ENCODE measurements at places on chromosomes 4 and X. TPM values are rescaled to one million over a fixed set of nuclear protein-coding genes. Genes with fewer than 3 reads are reported as not detected.

The GPC4 gene
- total RNA-seq, result 2.5 TPM

The PDCL2 gene
- total RNA-seq, result not detected

The SLC10A6 gene
- 85.6 TPM for total RNA-seq

DNA sequence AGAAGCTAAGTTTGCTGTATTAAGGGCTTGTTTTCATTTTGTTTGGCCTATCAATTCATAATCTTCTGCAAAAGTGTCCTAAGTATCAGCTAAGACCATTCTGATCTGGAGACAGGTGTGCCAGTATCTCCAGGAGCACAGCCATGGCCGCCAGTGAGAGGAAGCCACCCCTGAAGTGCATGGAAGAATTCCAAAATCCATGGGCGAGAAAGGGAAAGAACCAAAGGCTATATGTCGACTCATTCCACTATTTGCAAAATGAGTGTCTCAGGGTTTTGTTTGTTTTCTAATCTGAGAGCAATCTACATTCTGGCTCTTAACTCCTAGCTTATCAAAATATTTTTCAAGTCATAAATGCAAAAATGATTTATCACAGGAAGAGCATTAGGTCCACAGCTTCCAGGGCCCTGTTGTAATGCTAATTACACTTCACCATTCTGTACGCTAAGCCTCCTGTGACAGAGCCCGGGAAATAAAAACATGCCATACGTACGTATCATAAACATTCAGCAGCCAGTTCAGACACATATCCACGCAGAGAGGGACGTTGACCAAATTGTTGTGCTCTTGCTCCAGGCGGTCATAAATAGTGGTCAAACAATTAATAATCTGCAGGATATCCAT is 137.3 kb upstream of the FTHL17 start:
- DNase-seq, result no peak

DNA sequence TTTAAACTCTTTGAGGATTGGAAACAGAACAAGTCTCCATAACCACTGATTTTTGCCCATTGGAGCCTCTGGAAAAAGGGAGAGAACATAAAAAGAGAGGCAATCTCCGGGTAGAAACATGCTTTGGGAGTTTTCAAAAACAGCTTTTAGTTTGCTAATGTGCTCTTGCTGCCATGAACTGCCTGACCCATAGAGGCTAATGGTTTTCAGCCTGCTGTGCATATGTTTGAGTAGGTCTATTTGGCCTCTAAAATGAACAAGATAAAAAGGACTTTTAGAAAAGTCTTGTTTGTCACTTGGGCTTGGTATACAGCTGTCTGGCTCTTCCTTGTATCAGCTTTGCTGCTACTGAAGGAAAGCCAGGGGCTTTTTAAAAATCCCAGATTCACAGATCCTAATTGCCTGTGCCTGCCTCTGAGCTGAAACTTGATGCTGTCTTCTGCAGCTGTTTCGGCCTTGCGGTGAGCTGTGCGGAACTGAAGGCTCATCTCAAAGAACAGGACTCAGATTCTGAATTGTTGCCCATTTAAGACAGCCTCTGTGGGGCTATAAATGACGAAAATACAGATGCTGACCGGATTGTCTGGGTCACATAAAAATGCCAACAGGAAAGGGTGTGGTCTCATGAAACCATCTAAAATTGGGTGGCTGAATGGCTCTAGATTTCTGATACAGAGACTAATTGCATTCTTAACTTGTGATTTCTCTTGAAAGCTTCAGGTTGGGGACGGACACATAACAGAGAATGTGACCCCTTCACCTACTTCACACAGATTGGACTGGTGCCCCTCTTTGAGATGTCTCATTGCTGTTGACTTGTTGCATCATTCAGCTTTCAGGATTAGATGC is 18.4 kb upstream of the ZNF41 start:
- DNase-seq, result no peak

DNA sequence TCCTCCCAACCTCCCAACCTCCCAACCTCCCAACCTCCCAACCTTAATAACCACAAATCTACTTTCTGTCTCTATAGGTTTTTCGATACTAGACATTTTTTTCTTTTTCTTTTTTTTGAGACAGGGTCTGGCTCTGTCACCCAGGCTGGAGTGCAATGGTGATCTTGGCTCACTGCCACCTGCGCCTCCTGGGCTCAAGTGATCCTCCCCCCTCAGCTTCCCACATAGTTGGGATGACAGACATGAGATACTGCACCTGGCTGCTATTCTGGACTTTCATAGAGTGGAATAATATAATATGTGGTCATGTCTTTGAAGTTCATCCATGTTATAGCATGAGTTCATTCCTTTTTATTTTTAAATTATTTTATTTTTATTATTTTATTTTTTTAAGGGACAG is 39.5 kb upstream of the ZFX start:
- no peak for DNase-seq

- DNase-seq, result no peak
Observed at GRCh38 chr4:13309751-13310150, 174.4 kb downstream of the RAB28 start.
